Right renal cortex interstitium (tissue), 3 donors: ENCODE measurements at places on chromosomes 6 and 20.
A peak's percentile ranks its signal among the peaks of the same experiment; 100 is the strongest.

GRCh38 chr20:36306553-36307411, 643 bp downstream of the DLGAP4 start:
- no peak for DNase-seq

- no peak for DNase-seq
Observed at GRCh38 chr6:144647406-144647964, 362.4 kb downstream of the UTRN start.

DNA sequence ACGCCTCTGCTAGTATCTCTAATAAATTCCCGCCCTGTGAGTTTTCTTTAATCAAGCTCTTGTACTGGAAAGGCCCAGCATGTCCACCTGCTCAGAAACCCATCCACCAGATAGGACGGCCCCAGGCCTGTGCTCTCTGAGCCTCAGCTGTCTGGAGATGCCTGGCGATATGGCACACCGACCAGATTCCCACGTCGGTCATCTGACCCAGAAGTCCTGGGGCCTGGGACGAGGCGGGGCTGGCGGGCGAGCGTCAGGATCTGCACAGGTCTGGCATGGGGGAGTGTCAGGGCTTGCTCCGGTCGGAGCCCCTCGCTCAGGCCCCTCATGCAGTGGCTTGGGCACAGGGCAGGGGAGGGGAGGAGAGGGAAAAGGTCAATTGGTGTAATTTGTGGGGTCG, 10.2 kb downstream of the RNASET2 start:
- DNase-seq, result no peak

DNA sequence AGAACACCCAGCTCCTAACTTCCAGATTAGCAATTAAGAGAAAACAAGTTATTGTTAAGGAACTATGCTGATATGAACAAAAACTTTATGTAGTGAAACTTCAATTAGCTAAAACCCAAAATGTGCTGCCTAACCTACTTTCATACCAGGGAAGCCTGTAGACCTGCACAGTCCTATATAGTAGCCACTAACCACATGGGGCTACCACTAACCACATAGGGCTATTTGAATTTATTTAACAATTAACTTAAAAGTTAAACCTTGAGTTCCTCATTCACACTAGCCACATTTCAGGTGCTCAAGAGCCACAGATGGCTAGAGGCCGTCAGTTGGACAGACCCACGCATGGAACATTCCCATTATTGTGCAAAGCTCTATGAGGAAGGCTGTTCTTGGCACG, 72.4 kb upstream of the LAMP5 start:
- DNase-seq, result no peak

DNA sequence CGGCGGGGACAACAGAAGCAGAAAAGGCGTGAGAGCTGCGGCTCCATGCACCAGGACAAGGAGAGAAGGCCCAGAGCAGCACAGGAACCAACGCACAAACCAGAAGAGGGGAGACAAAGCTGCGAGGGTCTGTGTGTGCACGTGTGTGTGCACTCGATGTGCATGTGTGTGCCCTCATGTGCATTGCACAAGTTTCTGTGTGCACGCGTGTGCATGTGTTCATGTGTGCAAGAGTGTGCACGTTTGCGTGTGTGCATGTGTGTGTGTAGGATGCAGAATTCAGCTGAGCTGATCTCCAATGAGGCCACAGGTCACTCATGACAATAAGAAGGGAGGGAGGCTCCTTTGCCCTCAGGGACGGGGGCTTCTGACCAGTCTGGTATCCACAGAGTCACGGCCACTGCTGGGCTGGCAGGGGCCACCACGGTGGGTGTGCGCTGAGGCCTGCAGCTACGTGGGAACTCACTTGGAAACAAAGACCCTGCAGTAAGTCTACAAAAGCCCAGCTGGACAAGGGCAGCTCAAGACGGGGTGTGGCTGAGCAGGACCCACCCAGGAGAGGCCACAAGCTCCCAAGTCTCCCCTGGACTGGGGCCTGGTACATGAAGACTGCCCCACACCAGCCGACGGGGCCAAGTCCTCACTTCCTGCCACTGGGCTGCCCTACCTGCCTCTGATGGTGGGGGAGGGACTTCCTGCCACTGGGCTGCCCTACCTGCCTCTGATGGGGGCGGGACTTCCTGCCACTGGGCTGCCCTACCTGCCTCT, 48.1 kb upstream of the CHRNA4 start:
- DNase-seq, result no peak

DNA sequence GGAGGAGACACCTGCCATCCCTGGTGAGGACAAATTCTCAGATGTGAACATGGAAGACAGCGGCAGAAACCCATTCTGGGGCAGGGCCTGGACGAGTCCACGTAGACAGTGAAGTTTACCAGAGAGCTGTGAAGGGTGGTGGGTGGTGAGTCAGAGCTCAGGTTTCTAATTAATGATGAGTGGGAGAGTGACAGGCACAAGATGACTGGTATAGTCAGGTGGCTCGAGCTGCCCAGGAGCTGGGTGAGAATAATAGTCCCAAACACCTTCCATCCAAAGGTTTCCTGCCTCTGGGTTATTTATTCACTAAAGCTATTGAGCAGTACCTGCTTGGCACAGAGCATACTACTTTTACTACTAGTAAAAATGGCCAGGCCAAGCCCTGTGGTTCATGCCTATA, 6.0 kb downstream of the TLDC2 start:
- DNase-seq, result no peak

GRCh38 chr20:3150908-3151307, 8.8 kb downstream of the FASTKD5 start:
- DNase-seq, result no peak

- DNase-seq, result no peak
Observed at GRCh38 chr6:72363844-72364740, 257.8 kb upstream of the KCNQ5 start.

- DNase-seq, result no peak
Observed at GRCh38 chr6:105824732-105825131, 261.4 kb upstream of the PRDM1 start.

- no peak for DNase-seq
Observed at GRCh38 chr6:112923940-112924587, 576.9 kb downstream of the RFPL4B start.

DNA sequence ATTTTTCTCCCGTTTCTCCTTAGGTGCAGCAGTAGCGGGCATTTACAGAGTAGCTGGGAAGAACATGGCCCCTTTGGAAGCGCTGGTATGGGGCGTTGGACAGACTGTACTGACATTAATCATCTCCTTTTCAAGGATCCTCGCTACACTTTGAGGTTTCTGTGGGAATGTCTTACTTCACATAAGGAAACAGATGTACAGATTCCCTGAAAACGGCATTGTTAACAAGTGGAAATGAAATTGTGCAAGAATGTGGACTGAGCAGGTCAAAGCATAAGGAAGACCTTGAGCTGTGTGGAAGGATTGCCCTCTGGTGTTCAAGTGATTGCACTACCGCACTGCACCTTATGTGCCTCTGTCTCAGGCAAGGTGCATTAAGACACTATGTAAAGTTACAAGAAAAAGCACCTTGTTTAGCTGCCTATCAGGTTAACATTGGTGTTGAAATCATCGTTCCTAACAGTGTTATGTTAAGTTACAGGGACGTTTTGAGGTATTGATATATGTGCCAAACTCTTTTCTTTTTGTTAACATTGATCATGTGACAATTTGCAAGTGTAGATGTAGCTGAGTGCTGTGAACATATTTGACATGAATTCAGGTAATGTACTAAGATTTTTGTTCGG, 38.0 kb downstream of the TMEM170B start:
- peak; percentile 47 for DNase-seq

GRCh38 chr20:39429726-39430125, 467.6 kb downstream of the DHX35 start:
- DNase-seq, result no peak

- no peak for DNase-seq
Observed at GRCh38 chr20:34193051-34193450, 48.2 kb upstream of the ASIP start.
